ENCODE measurements at places on chromosomes 1 and 21.

GRCh38 chr1:47754221-47754620, 243.0 kb downstream of the TRABD2B start:
- no peak for DNase-seq

DNA sequence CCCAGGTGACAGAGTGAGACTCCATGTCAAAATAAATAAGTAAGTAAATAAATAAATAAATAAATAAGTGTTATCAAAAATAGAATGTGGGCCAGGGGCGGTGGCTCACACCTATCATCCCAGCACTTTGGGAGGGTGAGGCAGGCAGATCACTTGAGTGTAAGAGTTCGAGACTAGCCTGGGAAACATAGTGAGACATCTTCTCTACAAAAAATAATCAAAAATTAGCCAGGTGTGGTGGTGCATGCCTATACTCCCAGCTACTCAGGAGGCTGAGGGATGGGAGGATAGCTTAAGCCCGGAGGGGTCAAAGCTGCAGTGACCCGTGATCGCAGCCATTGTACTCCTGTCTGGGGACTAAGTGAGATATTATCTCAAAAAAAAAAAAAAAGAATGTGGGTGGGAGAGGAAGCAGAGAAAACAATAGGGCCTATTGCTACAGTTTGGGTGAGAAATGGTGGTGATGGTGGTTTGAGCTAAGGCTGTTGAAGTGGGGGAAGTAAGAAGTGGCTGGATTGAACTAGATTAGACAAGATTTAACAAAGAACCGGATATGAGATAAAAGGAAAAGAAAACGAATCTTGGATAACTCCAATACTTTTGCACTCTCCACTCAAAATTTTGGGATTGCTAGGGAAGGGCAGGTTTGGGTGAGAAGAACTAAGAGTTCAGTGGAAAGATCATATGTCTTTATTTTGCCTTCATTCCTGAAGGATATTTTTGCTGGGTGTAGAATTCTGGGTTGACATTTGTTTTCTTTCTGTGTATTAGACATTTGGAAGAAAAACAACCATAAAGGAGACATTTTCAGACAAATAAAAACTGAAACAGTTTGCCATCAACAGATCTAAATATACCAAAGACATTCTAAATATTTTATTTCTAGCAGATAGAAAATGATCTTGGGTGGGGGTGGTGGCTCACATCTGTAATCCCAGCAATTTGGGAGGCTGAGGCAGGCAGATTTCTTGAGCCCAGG, 57.1 kb upstream of the SPOCD1 start:
- no peak for DNase-seq

DNA sequence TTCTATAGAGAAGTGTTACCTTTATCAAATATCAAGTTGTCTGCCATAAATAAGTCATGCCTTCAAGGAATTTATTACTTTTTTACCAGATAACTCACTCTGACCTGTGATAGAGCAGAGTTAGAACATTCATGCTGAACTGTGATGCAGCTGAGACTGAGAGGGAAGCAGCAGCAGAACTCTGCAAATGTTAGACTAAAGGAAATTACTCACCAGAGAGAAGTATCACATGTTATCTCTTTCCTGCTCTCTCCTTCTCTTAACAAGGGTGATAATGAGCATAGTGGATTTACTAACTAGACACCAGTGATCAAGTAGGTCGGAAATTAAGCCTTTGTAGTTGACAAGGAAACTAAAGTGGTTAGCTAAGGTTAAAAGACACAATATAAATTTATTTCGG, 181.6 kb downstream of the RASAL2 start:
- DNase-seq = no peak

- no peak for DNase-seq
Observed at GRCh38 chr1:89200663-89201062, 1.9 kb upstream of the GBP4 start.

GRCh38 chr1:219075121-219075879, 98.4 kb upstream of the LYPLAL1 start:
- no peak for DNase-seq

DNA sequence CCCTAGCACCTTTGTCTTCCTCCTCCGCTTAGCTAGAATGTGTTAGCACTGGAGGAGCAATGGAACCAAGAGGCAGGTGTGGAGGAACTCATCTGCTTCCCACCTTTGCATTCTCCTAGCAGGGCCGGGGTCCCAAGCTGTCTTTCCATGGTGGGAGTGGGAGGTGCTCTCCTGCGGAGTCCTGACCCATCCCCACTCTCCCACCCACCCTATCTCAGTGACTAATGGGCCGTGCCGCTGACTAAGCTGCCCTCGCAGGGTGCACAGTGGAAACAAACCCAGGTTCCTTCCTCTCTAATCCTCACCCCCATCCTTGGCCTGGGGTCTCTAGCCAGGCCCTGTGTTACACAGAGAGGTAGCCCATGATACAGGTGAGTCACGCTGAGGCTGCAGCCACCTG, 177.5 kb downstream of the HIVEP3 start:
- no peak for DNase-seq

- DNase-seq = no peak
Observed at GRCh38 chr1:108556066-108556465, 3.8 kb upstream of the EEIG2 start.

DNA sequence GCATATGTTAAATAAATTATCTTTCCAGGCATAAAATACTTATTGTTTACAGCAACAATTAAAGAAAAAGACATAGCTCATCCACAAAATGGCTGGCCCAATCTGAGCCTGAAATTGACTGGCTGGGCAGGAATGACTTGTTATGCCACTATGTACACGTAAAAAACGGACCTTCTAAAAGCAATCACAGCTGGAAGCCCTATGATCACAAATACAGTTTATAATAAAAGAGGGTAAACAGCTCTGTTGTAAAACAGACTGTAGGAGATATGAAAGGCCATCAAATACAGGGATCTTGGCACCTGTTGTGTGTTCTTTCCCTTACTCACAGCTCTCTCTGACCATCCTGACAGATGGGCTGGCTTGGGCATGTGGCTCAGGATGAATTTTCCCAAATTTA, 70.5 kb upstream of the DMRTA2 start:
- DNase-seq = no peak

DNA sequence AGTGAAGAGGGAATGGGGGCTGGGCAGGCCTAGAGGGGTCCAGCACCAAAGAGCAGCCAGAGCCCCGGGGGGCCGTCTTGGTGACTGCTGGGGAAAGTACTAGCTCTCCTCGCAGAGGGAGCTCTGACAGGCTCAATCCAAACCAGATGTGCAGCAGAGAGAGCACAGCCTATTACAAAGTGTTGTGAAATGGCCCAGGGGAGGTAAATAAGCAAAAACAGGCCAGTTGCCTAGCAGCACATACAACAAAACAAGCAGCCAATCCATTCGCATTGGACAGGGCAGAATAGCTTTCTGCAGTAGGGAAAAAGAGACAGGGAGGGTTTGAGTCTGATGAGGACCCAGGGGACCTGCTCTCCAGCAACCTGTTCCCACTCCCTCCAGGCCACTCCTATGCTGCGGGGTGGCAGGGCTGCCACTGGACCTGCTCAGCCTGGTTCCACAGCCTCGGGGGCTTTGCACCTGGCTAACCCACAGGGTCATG, 239.6 kb upstream of the FGGY start:
- peak; percentile 97 for DNase-seq

- DNase-seq = no peak
Observed at GRCh38 chr1:201039876-201040275, 16.4 kb upstream of the KIF21B start.

DNA sequence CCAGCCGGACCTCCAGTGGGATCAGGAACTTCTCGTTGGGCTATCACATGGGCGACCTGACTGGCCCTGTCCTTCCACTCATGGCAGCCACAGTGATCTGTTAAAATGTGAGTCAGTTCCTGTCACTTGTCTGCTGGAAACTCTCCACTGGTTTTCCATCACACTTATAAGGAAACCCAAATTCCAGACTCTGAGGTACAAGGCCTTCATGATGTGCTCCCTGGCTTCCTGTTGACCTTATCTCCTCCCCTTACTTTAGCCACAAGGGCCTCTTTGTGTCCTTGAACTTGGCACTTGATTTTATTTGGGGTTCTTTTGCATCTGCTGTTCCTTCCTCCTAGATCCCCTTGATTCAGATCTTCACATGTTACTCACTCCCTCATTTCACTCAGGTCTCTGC, 96.8 kb downstream of the TENT5C start:
- DNase-seq = no peak

DNA sequence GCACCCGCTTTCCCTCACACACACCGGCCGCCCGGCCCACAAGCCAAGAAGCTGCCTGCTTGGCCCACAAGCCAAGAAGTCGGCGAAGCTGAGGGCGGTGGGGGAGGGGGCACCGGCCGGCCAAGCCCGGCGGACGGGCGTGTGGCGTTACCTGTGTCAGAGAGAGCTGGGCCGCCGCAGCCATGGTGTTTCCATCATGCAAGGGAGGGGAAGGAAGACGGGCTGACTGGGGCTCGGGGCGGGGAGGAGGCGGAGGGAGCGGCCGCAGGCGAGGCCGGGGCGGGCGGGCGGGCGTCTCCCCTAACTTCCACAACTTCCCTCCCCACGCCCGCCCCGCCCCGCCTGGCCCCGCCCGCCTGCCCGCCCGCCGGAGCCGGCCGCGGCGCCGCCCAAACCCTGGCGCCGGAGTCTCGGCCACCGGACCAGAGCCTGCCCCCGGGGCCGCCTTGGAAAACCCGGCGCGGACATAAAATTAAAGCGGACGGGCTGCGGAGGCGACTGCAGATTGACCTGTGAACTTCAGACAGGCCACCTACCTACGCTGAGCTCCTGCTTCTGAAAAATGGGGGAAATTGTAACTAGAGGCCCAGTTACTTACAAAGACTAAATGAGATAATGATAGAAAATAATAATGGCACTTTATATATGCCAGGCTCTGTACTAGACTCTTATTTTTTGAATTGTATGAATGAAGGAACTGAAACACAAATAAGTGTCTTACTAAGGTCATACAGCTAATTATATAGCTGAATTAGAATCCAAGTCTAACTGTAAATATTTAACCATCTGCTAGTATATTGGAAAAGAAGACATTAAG, at the start of gene EPS15:
Gene EPS15, minus strand, starts transcription at position 219 of the 817 bp plus-strand sequence. Its CDS starts 35 bp downstream, at position 184.
- peak; percentile 44 for DNase-seq

- no peak for DNase-seq
Observed at GRCh38 chr1:212285685-212286555, 710 bp downstream of the PPP2R5A start.

- DNase-seq = no peak
Observed at GRCh38 chr1:88311265-88311664, 372.8 kb upstream of the PKN2 start.

DNA sequence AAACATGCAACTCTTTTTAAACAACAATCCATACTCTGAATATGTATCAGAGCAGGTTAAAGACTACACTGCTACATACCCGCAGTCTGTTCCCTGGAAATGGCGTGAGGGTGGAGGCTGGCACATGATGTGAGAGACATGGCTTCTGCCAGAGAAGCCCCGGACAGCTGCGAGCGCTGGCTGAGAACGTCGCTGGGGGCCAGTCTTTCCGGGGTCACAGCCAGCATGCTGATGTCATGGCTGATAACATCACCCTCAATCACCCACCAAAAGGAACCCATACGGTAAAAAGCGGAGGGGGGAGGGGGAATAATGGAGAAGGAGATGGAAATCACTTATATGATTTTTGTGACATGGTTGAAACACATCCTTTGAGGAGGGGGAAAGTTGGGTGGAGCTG, 29.1 kb downstream of the C1orf198 start:
- DNase-seq = no peak

DNA sequence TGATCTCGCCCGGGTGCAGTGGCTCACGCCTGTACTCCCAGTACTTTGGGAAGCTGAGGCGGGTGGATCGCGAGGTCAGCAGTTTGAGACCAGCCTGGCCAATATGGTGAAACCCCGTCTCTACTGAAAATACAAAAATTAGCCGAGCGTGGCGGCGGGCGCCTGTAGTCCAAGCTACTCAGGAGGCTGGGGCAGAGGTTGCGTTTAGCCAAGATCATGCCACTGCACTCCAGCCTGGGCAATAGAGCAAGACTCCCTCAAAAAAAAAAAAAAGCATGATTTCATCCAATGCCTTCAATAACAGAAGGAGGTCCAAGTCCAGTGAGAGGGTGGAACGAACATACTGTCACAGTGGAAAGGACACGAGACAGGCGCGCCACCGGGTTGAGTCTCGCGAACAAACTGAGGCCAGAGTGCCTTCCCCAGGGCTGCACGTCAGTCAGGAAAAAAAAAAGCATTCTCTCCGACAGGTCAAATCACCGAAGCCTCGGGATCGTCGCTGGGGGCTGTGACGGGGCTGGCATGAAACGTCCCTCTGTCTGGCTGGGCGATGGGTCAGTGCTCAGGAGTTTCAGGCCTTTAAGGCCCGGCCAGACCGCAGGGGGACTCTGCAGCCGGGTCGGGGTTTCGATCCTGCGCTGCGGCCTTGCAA, 8.4 kb upstream of the CROCC start:
- no peak for DNase-seq

DNA sequence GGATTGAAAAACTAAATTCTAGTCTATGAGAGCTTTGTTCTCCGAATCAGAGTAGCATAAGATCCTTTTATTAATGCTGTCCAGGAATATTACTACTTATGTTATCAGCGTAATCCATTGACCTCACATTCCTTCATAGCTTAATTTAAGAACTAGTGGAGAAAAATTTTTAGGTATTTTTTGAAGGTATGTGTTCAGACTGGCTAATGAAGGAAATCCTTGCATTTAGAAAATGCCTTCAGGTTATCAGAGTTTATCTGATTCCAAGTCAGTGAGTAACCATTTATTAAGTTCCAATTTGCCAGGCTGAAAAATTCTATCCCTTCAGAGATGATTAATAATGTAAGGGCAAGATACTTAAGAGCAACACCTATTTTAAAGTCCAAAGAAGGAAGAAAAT, 338.2 kb upstream of the B3GALT2 start:
- DNase-seq = no peak

DNA sequence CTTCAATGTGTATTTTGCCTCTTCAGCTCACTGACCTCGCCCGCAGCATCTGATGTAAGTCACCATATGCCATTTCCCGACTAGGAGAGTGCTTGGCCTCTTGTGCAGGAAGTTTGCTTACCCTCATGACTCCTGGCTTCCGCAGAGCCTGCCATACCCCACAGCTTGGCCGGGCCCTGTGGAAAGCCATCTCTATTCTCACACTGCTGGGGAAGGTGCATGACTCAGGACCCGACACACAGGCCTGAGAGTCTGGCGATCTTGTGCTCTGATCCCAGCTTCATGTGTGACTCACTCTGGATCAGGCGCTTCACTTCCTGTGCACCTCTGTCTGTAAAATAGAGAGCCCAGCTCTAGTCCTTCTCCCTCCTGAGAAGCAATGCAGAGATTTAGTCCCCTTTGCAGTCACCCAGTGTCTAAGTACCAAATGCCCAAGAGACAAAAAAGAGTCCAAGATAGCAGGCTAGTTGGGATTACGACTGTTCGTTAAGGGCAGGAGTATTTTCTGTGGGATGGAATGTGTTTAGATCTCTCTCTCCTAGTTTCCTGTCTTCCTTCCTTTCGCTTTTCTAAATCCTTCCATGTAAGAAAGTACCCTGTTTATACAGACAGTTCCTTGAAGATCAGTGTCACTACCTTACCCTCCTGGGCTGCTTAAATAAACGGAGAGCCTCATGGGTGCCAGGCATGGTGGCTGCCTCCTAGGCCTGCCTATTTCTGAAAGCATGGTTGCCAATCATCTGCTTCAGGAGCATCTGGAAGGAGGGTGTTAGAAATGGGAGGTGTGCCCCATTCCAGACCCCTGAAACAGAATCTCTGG, 62.8 kb upstream of the KIF26B start:
- DNase-seq = peak; percentile 54

- no peak for DNase-seq
Observed at GRCh38 chr21:34200288-34200905, 127.0 kb downstream of the MRPS6 start.
